Tibial nerve (tissue), 4 donors: ENCODE measurements at places on chromosomes 5 and 9. TPM values are rescaled to one million over a fixed set of nuclear protein-coding genes. Genes with fewer than 3 reads are reported as not detected.

SLC6A7 gene
- not detected for total RNA-seq

URM1 gene
- total RNA-seq = 22.4 TPM

ABCA1 gene
- 82.0 TPM for total RNA-seq

KIAA0825 gene
- 4.8 TPM for total RNA-seq

ZDHHC11 gene
- 3.0 TPM for total RNA-seq

IQGAP2 gene
- 42.8 TPM for total RNA-seq

PITX1 gene
- total RNA-seq = 3.3 TPM

ARL14EPL gene
- total RNA-seq = not detected

ADCY2 gene
- 11.8 TPM for total RNA-seq

PRRT1B gene
- total RNA-seq = not detected

ANGPTL2 gene
- 64.1 TPM for total RNA-seq

MLANA gene
- total RNA-seq = not detected

ADAMTS2 gene
- total RNA-seq = 42.9 TPM

F2RL1 gene
- not detected for total RNA-seq

UNC5A gene
- not detected for total RNA-seq

ZFYVE16 gene
- total RNA-seq = 33.9 TPM

SHISAL2B gene
- not detected for total RNA-seq

NRG2 gene
- 3.3 TPM for total RNA-seq

PCDHGA6 gene
- 12.3 TPM for total RNA-seq

GRIN3A gene
- not detected for total RNA-seq

ADAMTS6 gene
- total RNA-seq = 5.7 TPM

TRPM6 gene
- 0.30 TPM for total RNA-seq

GRM6 gene
- total RNA-seq = not detected

OBP2B gene
- not detected for total RNA-seq

SPATA31C1 gene
- total RNA-seq = not detected

ZNF883 gene
- total RNA-seq = 1.2 TPM

C9orf50 gene
- 1.6 TPM for total RNA-seq

GRXCR2 gene
- total RNA-seq = not detected

PDE4D gene
- 15.9 TPM for total RNA-seq

CCL19 gene
- not detected for total RNA-seq

ANKRD31 gene
- 1.5 TPM for total RNA-seq

GEMIN5 gene
- 17.8 TPM for total RNA-seq

CDH6 gene
- 10.8 TPM for total RNA-seq

POU5F2 gene
- 5.4 TPM for total RNA-seq

IL33 gene
- 19.0 TPM for total RNA-seq

HEMGN gene
- not detected for total RNA-seq

PCDHGC5 gene
- 3.6 TPM for total RNA-seq

SLC45A2 gene
- total RNA-seq = not detected

PCDHB15 gene
- total RNA-seq = 6.3 TPM

MYMK gene
- 1.4 TPM for total RNA-seq

C5orf52 gene
- not detected for total RNA-seq

GLRA1 gene
- not detected for total RNA-seq
